BE2C (cell line): ENCODE measurements at places on chromosomes 4 and X.

DNA sequence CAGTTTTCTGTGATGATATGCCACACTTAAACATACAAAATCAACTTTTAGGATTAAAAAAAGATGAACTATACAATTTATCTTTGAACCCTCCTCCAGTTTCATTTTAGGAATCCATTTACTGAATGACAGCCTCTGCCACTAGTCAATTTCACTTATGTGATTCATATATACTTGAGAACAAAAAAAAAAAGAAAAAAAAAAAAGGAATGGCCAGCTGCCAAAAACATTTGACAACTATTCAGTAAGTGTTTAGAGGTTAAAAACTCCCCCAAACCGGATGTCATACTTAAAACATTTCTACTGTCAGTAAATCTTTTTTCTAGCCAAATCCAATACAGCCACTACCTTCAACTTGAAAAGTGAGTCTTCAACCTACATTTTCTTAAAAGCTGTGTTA lies 266.7 kb upstream of the MAGEB2 start:
- no peak for DNase-seq

- no peak for DNase-seq
These were observed 48.5 kb upstream of the STIM2 start for GRCh38 chr4:26812049-26812714.

DNA sequence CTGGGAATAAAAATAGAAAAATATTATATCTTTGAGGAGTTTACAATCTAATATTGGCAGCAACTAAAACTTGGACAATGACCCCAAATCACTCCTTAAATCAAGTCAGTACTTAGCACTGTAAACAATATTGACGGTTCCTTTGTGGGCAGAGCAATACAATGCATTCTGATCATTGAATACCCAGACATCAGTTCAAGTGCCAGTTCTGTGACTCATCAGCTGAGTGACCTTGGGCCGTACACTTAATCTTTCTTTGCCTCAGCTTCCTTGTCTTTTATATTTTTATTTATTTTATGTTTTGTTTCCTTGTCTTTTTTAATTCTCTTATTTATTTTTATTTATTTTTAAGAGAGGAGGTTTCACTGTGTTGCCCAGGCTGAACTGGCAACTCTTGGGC lies 112.2 kb upstream of the ANXA3 start:
- DNase-seq: no peak

- DNase-seq: no peak
These were observed 138.8 kb downstream of the NDST3 start for GRCh38 chr4:118173126-118173525.

DNA sequence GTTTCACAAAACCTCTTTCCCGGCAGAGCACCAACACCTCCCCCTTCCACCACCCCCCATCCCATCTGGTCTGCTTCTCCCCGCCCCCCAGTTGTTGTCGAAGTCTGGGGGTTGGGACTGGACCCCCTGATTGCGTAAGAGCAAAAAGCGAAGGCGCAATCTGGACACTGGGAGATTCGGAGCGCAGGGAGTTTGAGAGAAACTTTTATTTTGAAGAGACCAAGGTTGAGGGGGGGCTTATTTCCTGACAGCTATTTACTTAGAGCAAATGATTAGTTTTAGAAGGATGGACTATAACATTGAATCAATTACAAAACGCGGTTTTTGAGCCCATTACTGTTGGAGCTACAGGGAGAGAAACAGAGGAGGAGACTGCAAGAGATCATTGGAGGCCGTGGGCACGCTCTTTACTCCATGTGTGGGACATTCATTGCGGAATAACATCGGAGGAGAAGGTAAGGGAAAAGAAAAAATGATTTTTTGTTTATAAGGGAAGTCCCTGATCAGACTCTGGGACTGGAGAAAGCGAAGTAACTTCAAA lies at the start of gene PDGFRA:
TSS of gene PDGFRA (plus strand) at position 333 of the 541 bp plus-strand sequence. CDS start 29,476 bp downstream, outside the sequence.
- DNase-seq: no peak
